ENCODE measurements at places on chromosomes 6 and 20. TPM values are rescaled to one million over a fixed set of nuclear protein-coding genes. Genes with fewer than 3 reads are reported as not detected.

The GHRH gene
- not detected for polyA plus RNA-seq

The NR2E1 gene
- not detected for polyA plus RNA-seq

The CPXM1 gene
- polyA plus RNA-seq: not detected

The SMPD2 gene
- 30.4 TPM for polyA plus RNA-seq

The TRIM15 gene
- not detected for polyA plus RNA-seq

The STMND1 gene
- polyA plus RNA-seq: not detected

The DPM1 gene
- 74.3 TPM for polyA plus RNA-seq

The BPIFA1 gene
- not detected for polyA plus RNA-seq

DNA sequence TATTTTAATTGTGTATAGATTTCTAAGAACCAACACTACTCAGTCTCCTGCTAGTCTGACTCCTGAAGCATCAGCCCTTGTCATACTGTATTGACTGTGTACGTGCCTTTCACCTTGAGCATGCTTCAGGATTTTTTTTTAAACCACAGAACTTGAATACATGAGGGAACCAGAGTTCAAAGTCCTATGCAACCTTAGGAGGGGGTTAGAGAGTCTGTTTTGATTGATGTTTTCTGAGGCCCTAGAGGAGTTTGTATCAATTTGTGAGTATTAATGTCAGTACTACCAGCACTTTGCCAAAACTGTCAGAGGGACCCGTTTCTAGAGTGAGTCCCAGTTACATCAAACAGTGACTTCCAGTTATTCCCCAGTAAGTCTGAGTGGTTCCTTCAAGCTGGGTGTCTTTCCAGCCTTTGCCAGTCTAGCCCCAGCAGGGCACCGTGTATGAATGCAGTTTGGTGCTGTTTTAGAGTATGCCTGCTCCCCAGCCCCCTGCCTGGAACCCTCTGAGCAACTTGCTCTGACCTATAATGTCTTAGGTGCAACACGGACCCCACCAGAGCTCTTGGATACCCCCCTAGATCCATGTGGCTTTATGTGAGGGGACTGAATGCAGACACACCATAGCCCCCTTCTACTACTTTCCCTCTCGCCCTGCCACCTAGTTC, 8.5 kb downstream of the TP53INP2 start:
- no peak overlapping the region for H3K4me3 ChIP-seq
- H3K27ac ChIP-seq: peak overlapping the region; percentile 18
- peaks cover 23% of the 10 kb centered on the region for H3K36me3 ChIP-seq
- no peak for DNase-seq

- peaks cover 54% of the 10 kb centered on the region for H3K27me3 ChIP-seq
- H3K4me1 ChIP-seq: peaks cover 13% of the 10 kb centered on the region
- H3K36me3 ChIP-seq: peaks cover 7% of the 10 kb centered on the region
- H3K27ac ChIP-seq: no peak within 1 kb of the TSS
Observed at GRCh38 chr6:146028851-146029572, at the start of gene GRM1. Gene GRM1, plus strand, starts transcription at chr6:146029062. Its CDS starts 456 bp downstream, at chr6:146029518.

- H3K36me3 ChIP-seq: no peaks in the 10 kb centered on the region
- H3K4me3 ChIP-seq: no peak overlapping the region
- no peak for DNase-seq
- no peak overlapping the region for H3K27ac ChIP-seq
- peaks cover 4% of the 10 kb centered on the region for H3K27me3 ChIP-seq
Observed at GRCh38 chr20:17934141-17934862, 34.3 kb downstream of the SNX5 start.

- no peak overlapping the region for H3K4me3 ChIP-seq
- DNase-seq: no peak
- no peaks in the 10 kb centered on the region for H3K36me3 ChIP-seq
- peaks cover 50% of the 10 kb centered on the region for H3K4me1 ChIP-seq
- no peaks in the 10 kb centered on the region for H3K27me3 ChIP-seq
- H3K27ac ChIP-seq: peak overlapping the region; percentile 89
Observed at GRCh38 chr20:47509104-47509661, 7.5 kb downstream of the NCOA3 start.

DNA sequence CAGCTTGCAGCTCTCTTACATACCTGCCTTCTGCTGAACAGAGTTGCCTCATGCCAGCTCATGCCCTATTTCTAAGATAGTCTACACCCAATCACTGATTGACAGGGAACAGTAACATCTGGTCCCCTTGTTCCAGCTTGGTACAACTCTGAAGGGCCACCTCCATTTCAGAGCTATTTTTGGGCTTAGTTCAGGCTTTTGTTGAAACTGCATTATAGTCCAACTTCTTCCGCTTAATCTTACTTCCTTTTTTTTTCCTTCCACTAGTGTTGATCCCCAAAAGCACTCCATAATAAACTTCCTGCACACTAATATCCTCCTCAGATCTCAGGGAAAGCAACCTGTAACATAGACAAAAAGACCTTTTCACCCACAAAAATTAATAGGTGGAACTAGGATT, 65.7 kb upstream of the TNFRSF21 start:
- peaks cover 19% of the 10 kb centered on the region for H3K4me1 ChIP-seq
- peaks cover 7% of the 10 kb centered on the region for H3K27me3 ChIP-seq
- DNase-seq: no peak
- H3K27ac ChIP-seq: no peak overlapping the region

GRCh38 chr6:40855168-40855880, 183.7 kb downstream of the UNC5CL start:
- no peak overlapping the region for H3K27ac ChIP-seq
- H3K4me3 ChIP-seq: no peak overlapping the region
- H3K36me3 ChIP-seq: no peaks in the 10 kb centered on the region
- peaks cover 5% of the 10 kb centered on the region for H3K27me3 ChIP-seq

DNA sequence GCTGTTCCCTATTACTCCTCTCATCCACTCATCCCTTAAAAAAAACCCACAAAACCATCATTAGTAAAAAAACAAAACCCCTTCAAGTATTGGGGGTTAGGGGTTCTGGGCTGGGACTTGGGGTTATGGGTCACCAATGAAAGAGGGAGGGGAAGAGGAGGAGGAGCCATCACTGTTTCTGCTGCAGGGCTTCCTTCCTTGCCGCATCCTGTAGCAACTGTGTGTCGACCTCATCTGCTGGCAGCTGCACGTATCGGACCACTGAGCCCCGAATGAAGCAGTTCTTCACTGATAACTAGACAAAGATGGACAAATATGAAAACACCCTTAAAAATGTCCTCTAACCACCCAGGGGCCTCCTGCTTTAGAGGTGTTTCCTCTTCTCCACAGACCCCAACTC, 2.0 kb upstream of the VARS1 start:
- peak overlapping the region; percentile 92 for H3K27ac ChIP-seq
- peak; percentile 50 for DNase-seq
- peak overlapping the region; percentile 99 for H3K4me3 ChIP-seq
- no peaks in the 10 kb centered on the region for H3K36me3 ChIP-seq
- no peaks in the 10 kb centered on the region for H3K27me3 ChIP-seq

DNA sequence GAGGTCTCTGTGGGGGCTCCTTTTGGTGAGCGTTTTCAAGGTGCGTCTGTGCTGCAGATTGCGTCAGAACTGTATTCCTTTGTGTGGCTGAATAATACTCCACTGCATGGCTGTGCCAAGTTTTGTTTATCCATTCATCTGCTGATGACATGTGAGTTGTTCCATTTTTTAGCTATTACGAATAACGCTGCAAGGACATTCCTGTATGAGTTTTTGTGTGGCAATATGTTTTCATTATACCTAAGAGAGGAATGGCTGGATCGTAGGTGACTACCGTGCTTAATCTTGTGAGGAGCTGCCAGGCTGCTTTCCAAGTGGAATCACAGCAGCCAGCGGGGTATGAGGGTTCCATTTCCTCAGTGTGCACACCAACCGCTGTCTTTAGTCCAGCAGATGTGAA, 1.1 kb upstream of the DACT2 start:
- no peak overlapping the region for H3K27ac ChIP-seq
- DNase-seq: no peak
- no peaks in the 10 kb centered on the region for H3K36me3 ChIP-seq
- H3K4me3 ChIP-seq: peak overlapping the region; percentile 60
- no peaks in the 10 kb centered on the region for H3K4me1 ChIP-seq

DNA sequence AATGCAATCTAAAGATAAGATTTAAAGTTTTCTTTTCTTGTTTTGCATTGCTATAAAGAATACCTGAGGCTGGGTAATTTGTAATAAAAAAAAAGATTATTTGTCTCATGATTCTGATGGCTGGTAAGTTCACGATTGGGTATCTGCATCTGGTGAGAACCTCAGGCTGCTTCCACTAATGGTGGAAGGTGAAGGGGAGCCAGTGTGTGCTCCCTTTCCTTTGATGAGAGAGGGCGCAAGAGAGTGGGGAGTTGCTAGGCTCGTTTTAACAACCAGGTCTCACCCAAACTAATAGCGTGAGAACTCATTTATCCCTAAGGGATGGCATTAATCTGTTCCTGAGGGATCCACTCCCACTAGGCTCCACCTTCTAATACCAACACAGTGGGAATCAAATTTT, 353.2 kb downstream of the BTBD3 start:
- peaks cover 11% of the 10 kb centered on the region for H3K27me3 ChIP-seq
- H3K4me1 ChIP-seq: no peaks in the 10 kb centered on the region
- H3K36me3 ChIP-seq: no peaks in the 10 kb centered on the region
- no peak for DNase-seq
- H3K4me3 ChIP-seq: no peak overlapping the region

DNA sequence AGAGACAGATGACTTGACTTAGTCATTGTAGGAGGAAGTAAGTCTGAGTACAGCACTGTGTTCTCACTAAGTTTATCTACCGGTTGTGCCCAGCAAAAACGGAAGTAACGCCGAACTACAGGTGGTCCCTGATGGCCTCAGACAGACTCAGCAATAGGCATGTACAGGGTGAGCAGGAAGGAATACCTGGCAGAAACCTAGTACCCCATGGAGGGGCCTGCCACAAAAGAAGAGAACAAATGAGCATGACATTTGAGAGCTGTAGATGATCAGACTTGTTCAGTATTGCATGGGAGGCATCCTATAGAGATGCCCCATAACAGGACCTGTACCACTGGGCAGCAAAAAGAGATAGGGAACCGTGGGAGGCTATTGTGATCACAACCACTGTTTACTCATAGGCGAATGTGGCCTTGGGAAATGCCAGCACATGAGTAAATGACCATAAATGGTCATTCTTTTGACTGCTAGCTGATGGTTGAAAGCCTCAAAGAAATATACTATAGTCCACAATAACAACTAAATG, 106.4 kb upstream of the TAB2 start:
- peak overlapping the region; percentile 1 for H3K27ac ChIP-seq
- H3K4me3 ChIP-seq: no peak overlapping the region
- peak; percentile 51 for DNase-seq

DNA sequence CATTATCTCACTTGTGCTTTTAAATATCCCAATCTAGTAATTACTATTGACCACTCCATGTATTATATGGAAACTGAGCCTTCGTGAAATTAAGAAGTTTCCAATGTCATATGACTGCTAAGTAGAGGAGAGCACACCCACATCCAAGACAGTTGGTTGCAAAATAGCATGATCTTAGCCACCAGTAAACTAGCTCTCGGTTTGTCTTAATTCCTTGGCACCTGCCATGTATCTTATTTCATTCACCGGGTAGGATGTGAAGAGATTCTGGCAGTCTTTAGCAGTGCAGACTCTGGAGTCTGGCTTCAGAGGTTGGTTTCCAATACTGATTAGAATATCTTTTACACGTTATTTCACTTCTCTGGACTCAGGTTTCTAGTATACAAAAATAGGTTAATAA, 270.3 kb downstream of the LAMA2 start:
- no peak overlapping the region for H3K27ac ChIP-seq
- H3K36me3 ChIP-seq: no peaks in the 10 kb centered on the region
- DNase-seq: no peak
- H3K4me1 ChIP-seq: no peaks in the 10 kb centered on the region

- DNase-seq: no peak
- H3K4me1 ChIP-seq: peaks cover 13% of the 10 kb centered on the region
- H3K27me3 ChIP-seq: peaks cover 34% of the 10 kb centered on the region
- H3K4me3 ChIP-seq: no peak overlapping the region
Observed at GRCh38 chr6:151498327-151498726, 4.5 kb downstream of the CCDC170 start.

DNA sequence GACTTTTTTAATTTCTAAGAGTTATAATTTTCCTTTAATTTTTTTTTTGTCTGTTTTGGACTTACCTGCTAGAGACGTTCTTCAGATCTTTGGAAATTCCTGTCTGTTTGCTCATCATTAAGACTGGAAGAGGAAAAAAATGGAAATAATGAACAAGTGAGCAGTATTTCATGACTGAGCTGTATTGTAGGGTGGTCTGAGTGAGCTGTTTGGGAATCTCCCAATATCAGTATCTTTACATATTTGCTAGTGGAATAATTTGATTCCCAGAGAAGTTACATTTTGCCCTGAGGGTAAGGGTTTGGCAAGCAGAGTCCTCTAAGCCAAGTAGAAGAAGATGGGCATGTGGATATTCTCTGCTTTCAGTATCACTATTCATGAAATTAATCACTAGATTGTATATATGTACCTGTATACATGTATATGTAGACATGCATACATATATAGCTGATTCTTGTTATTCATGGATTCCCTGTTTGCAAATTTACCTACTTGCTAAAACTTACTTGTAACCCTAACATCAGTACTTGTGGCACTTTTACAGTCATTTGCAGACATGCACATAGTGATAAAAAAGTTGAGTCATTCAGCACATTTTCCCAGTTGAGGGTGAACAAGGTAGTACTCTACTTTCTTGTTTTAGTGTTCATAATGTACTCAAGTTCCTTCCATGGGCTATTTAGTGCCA, 13.5 kb downstream of the ZC2HC1B start:
- H3K27me3 ChIP-seq: no peaks in the 10 kb centered on the region
- peaks cover 15% of the 10 kb centered on the region for H3K36me3 ChIP-seq
- H3K4me3 ChIP-seq: no peak overlapping the region
- H3K27ac ChIP-seq: no peak overlapping the region
- no peak for DNase-seq

DNA sequence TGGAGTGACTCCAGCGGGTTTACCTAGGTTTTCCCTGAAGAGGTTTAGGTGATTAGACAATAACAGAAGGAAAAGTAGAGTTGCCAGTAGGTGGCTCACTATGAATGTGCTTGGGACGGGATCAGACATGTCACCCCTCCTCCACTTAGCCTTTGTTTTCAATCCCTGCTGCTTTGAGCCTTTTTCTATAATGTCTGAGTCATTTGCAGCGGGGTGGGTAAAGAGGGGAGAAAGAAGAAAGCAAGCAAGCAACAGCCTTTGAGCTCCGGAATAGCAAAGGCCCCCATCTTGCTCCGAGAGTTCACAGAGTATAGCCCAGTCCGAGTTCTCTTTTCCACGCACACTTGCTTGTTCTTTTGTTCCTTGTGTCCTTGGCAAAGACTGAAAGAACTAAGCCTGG, 129.1 kb downstream of the PACRG start:
- DNase-seq: no peak
- H3K27me3 ChIP-seq: no peaks in the 10 kb centered on the region
- no peaks in the 10 kb centered on the region for H3K36me3 ChIP-seq
- H3K27ac ChIP-seq: no peak overlapping the region
- no peaks in the 10 kb centered on the region for H3K4me1 ChIP-seq

DNA sequence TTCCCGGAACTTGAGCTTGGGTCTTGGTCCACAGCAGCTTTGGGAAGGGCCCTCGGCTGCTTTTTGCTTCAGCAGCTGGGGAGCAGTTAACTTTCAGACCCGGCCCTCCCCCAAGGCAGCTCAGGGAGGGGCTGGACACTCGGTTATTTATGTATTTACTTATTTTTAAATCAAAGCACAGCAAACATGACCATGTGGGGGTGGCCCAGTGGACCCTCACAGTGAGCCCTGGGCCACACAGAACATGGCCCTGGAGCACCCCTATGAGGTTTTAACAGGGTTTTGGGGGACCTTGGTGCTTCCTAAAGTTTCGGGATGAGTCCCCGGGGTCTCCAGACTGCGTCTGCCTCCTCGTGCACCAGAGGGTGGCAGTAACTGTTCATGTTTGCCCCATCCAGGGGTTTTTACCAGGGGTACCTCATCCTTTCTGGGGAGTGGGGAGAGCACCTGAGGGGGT, 26.6 kb upstream of the NPBWR2 start:
- H3K36me3 ChIP-seq: no peaks in the 10 kb centered on the region
- no peak overlapping the region for H3K4me3 ChIP-seq
- H3K27ac ChIP-seq: no peak overlapping the region
- no peaks in the 10 kb centered on the region for H3K4me1 ChIP-seq
- peaks cover 36% of the 10 kb centered on the region for H3K27me3 ChIP-seq
- DNase-seq: no peak
